Left cardiac atrium (tissue), 4 donors: ENCODE measurements at places on chromosomes 6 and 20. TPM values are rescaled to one million over a fixed set of nuclear protein-coding genes. Genes with fewer than 3 reads are reported as not detected.

Gene GPLD1
- 1.9 TPM for total RNA-seq

Gene TRIM40
- not detected for total RNA-seq

Gene ANKRD6
- 13.7 TPM for total RNA-seq

Gene SHLD1
- total RNA-seq: 8.9 TPM

Gene HSPA1L
- 2.6 TPM for total RNA-seq

Gene GSTA2
- total RNA-seq: not detected

Gene NKAIN2
- total RNA-seq: 2.4 TPM

Gene FNDC11
- total RNA-seq: 0.08 TPM

Gene ID1
- total RNA-seq: 222 TPM

Gene OR2B6
- total RNA-seq: not detected

Gene MACROD2
- total RNA-seq: 2.6 TPM

Gene SMOC2
- 27.7 TPM for total RNA-seq

Gene SERPINB1
- total RNA-seq: 39.2 TPM

Gene GSTA4
- 10.3 TPM for total RNA-seq

GRCh38 chr6:123520217-123520616 is 116.5 kb downstream of the TRDN start:
- no peak for DNase-seq

GRCh38 chr6:33882154-33882553 is 78.4 kb upstream of the MLN start:
- DNase-seq: peak; percentile 55

DNA sequence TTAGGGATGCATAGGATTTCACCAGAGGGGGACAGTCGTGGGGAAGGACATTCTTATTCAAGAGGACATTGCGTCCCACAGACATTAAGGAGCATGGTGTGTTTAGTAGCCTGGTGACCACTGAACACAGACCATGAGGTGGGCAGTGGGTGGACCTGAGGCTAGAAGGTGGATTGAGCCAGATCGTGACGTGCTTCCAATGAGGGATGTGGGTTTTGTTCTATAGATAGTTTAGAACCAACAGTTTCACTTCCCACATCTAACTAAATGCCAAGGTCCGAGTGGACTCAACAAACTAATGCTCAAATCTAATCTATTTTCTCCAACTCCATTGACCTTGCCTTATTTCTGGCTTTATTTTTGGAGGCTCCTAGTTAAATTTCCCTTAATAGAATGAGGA is 58.5 kb downstream of the OGFRL1 start:
- DNase-seq: no peak

DNA sequence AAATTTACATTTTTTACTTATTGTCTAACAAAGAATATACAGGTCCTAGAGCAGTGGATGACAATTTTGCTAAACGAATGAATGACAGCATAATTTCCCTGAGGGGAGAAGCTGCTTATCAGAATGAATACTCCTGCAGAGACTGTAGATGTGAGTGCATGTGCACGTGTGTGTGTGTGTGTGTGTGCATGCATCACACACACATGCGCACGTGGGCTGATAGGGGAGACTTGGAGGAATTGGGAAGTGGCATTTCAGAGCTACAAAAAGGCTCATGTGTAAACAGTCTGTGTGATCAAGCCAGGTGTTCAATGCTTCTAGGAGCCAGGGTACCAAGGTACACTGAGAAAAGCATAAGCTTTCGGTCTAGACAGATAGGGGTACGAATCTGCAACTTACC is 93.5 kb upstream of the SASH1 start:
- no peak for DNase-seq

GRCh38 chr6:74177506-74177905 is 481.5 kb downstream of the CD109 start:
- DNase-seq: no peak

GRCh38 chr6:45880159-45880558 is 135.5 kb downstream of the CLIC5 start:
- peak; percentile 26 for DNase-seq

- DNase-seq: no peak
These were observed 130.4 kb downstream of the MOXD1 start for GRCh38 chr6:132270726-132271402.

DNA sequence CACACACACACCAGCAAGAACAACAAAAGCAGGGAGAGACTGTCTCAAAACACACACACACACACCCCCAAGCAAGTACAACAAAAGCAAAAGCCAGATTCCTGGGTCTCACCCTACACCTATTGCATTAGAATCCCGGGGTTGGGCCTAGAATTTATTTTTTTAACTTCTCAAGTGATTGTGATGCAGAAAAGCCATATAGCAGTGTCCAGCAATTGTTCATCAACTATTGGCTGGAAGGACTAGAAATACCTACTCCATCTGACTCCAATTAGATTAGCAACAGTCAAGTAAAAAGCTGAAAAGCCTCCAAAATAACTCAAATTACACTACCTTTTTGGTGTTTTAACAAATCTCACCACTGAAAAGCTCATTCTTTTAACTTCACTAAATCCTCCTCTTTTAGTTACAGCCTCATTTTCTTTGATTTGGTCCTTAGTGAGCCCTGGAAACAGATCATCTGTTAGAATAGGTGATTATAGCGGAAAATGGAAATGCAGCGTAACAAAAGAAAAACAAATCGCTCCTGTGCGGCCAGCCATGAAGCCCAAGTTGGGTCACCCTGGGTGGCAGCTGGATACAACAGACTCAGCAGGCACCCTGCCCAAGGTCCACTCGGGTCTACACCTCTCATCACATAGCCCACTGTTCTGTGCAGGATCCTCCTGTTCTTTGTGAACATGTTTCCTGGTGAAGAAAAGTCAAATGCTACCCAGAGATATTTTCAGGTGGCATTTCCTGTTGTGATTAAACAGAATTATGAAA is 38.7 kb downstream of the STAU1 start:
- DNase-seq: no peak

DNA sequence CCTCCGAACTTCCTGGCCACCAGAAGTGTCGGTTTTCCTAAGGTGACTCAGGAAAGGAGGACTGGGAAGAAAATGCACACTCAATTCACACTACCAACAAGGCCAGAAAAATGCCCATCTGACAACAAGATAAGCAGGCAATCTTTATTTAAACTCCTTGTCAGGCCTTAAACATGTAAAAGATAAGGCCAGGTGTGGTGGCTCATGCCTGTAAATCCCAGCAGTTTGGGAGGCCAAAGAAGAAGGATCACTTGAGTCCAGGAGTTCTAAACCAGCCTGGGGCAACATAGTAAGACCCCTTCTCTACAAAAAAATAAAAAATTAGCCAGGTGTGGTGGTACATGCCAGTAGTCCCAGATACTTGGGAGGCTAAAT is 7.6 kb upstream of the ID1 start:
- no peak for DNase-seq

- no peak for DNase-seq
These were observed 55.5 kb downstream of the TTI1 start for GRCh38 chr20:37977786-37978185.

DNA sequence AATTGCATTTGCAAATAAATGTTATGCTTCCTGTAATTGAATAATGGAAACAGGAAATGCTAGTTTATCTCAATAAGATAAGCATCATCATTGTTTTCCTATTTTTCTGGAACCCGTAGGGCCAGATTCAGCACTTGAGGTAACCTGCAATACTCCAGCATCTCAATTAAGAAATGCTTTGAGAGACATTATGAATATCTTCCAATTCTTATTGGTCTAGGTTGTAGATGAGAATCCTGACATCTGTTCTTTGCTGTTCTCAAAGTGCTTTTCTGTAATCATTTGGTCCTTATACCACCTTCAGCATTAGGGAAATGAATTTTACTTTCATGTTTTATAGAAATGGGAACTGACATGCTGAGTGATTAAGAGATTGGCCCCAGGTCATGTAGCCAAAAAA is 428.3 kb downstream of the CBLN4 start:
- DNase-seq: no peak

- no peak for DNase-seq
These were observed 4.4 kb downstream of the HLA-E start for GRCh38 chr6:30493643-30494250.

- no peak for DNase-seq
These were observed 18.4 kb upstream of the SNX9 start for GRCh38 chr6:157804448-157805327.

DNA sequence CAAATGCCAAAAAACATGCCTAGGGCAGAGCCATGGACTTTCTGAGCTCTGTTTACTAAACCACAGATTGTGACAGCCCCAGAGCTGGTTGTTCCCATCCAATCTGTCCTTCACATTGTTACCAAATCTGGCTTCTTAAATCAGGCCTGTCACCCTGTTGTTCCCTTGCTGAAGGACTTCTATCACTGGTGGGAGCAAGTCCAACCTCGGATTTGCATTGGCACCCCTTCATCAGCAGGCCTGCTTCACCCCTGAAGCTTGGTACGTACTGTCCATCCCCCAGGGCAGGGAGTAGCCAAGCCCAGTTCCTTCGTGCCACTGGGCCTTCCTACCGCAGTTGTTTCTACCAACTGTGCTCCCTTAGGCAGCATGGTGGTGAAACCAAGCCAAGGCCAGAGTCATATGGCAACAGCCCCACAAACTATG is 357.3 kb upstream of the JARID2 start:
- DNase-seq: no peak

DNA sequence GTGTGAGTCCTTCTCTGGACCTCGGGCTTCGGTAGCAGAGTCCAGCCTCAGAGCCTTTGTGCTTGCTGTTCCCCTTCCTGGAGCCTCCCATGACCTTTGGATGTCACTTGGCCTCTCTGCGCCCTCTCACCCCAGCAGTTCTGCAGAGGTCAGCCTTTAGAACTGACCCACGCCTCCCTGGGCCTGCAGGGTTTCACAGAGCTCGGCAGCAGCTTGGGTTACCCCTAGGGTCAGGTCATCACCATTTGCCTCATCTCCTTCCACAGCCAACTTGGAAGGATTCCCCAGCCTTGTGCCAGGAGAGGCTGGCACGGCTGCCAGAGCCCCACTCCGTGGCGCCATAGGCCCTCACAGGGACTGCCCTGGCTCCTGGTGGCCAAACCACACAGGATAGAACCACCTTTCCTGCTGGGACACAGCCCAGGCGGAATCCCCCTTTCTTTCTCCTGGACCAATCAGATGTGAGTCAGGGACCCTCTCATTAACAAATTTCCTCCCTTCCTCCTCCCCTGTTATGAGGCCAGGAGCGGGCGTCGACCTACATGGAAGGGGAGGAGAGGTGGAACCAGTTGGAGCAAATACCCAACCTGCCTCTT is 13.9 kb upstream of the SIRPA start:
- no peak for DNase-seq

- DNase-seq: no peak
These were observed 289.2 kb upstream of the FOXQ1 start for GRCh38 chr6:1022719-1023118.

DNA sequence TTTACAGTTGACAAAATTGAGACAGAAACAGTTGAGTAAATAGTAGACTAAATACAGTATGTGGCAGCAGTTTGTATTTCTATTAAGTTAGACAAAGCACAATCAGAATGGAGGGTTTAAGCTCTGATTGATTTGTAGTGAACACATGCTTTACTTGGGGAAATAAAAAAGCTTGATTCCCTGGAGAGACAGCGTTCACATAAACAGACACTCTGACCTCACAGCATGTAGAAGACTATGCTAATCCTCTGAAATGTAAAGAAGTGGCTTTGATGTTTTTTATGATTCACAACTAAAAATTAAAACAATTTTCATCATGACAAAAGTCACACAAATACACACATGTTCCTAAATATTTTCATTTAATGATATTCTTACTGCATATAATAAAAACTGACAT is 126.9 kb upstream of the FAM83B start:
- DNase-seq: no peak

- DNase-seq: no peak
These were observed 199.8 kb upstream of the CDH4 start for GRCh38 chr20:61052195-61052750.

DNA sequence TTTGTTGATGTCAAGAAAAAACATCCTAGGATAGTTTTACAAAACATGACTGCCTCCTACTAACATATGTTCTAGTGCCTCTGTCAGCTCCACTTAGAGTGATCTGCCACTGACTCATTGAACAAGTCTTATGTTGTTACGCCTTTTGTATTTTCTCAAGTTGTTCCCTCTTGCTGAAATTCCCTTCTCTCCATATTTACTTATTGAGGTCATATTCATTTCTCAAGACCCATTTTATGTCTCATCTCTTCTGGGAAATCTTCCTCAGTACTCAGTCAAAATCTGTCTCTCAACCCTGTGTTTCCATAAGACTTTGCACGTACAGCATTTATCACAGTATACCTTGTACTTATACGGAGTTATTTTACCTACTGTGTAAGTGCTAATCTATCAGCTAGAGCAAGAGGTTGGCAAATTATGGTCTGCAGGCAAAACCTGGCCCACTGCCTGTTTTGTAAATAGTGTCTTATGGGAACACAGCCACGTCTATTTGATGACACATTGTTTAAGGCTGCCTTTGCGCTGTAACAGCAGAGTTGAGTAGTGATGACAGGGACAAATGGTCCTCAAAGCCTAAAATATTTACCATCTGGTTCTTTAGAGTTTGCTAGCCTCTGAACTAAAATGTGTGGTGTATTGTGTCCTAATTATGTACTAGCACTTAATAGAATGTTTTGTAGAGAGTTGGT is 83.4 kb downstream of the ADGRB3 start:
- DNase-seq: no peak

DNA sequence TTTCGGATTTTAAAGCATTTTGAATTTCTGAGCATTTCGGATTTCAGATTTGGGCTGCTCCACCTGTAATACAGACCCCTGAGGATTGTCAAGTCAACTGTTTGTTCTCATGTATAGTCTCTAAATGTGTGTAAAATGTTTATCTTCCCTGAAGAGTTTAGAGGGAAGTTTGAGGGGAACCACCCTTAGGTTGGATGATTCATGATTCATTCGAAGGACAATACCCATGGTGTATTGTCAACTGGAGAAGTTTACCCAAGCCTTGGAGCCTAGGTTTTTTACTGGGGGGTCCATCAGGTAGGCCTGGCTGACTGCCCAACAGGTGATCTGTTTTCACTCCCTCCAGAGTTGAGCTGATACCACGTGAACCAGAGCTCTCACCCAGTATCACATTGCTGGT is 18.9 kb downstream of the GSTA4 start:
- DNase-seq: no peak

GRCh38 chr6:138972226-138972665 is 15.8 kb downstream of the REPS1 start:
- DNase-seq: no peak

- peak; percentile 81 for DNase-seq
These were observed 55.0 kb downstream of the TRIM38 start for GRCh38 chr6:26017632-26017966.

GRCh38 chr6:151071295-151071694 is 168.5 kb upstream of the AKAP12 start:
- DNase-seq: peak; percentile 63

DNA sequence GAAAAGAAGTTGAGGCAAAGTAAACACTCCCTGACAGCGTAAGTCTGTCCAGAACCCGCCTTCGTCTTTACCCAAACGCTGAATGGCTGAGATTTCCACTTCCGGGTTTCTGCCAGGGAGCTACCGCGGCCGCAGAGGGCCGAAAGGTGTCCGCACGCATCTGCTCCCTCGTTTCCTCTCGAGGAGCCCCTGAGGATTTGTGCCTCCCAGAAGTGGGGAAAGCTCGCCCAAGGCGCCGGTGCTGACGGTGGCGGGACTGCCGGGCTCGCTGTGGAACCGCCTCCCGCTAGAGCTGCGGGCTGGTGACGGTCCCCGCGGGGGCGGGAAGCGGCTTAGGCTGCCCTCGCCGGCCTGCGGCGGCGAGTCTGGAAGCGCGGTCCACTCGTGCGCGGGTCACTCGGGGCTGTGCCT is 1760.2 kb upstream of the DEFB115 start:
- peak; percentile 14 for DNase-seq

- DNase-seq: no peak
These were observed 6.2 kb downstream of the TRIM38 start for GRCh38 chr6:25968769-25969168.

GRCh38 chr20:31260326-31260932 is 3.0 kb downstream of the DEFB115 start:
- no peak for DNase-seq
